Fibroblast of mammary gland (primary cell): ENCODE measurements at places on chromosomes 7 and 10.

GRCh38 chr10:67923551-67923950 is 39.1 kb downstream of the SIRT1 start:
- DNase-seq: peak; percentile 56

DNA sequence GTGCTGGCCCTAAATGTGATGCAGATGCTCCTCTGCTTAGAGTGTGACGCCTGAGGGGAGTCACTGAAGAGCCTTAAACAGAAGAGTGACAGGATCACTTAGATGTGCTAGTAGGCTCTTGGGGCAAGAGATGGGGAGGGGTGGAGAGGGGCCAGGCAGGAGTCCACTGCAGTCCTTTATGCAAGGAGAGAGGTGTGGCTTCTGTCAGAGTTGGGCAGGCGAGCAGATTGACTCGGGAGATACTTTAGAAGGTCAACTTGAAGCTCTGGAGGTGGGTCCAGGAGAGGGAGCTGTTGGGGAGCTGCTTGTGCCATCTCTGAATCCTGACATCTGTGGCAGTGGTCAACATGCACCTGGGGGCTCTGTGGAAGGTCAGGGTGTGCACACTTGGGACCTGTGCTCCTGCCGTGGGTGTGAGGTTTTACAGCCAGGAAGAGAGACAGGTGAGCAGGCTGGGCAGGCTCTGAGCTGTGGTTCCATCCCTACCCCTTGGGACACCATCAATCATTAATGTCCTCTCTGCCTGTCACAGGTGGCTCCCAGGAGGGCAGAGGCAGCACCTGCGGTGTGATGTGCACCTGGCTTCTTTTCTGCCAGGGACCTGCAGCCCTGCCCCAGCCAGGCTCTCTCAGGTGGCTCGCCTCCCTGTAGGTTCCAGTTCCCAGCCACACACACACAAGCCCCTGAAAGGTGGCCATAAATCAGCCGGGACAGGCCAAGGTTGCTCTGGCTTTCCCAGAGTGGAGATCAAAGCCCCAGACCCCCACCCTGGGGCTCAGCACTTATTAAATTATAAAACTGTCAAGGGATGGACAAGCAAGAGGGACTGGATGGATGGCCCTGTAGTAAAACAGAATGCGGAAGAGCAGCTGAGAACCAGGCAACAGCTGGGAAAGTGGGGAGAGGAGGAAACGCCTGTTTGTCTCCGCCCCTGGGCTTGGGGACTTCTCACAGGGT is 14.0 kb downstream of the NEURL1 start:
- DNase-seq: no peak

DNA sequence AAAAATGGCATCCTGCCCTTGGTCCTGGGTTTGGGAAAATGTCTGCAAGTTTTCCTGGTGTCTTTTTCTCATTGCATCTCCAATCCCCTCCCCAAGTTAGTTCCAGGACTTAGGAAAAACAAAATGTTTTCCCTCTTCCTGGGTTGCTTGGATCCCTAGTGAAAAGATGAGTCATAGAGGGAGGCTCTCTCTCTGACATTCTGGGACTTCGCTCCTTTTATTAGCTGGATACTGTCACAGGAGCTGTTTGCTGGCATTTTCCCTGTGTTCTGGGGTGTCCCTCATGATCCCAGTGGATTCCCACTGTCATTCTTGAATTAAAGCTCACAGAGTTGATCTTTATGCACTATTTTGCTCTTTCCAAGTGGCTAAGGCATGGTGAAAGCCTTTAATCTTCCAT is 316.4 kb upstream of the MBL2 start:
- no peak for DNase-seq

- DNase-seq: no peak
Measured at GRCh38 chr7:42492920-42493319, 255.9 kb upstream of the GLI3 start.

GRCh38 chr7:21923658-21924057 is 22.0 kb downstream of the CDCA7L start:
- DNase-seq: no peak

DNA sequence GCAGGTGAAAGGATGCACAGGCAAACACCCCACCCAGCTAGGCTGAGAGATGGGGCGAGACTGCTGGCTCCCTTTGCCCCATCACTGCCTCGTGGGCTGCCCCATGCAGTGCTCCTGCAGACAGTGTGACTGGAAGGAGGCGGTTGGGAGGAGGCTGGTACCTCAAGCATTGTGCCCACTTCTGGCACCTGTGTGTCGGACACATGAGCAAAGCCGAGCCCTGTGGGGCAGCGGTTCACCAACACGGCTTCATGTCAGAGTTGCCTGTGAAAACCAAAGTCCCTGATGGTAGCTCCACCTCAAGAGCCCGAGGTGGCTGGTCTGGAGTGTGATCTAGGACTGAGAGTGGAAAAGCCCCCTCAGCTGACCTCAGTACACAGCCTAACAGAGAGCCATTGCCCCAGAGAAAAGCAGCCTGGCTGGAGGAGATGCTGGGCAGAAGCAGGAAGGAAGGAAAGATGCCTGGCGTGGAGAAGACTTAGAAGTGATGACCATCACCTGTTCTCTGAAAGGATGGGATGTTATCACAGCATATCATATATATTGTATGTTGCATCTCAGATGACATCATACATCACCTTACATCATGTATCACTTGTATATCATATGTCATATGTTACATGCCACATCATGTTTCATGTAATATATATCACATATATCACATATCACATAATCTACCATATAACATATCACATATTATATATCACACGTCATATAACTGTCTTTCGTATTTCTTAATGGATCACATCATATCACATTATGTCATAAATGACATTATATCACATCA is 75.6 kb downstream of the ADCY1 start:
- no peak for DNase-seq

GRCh38 chr7:102028206-102028826 is 210.9 kb downstream of the CUX1 start:
- DNase-seq: no peak

DNA sequence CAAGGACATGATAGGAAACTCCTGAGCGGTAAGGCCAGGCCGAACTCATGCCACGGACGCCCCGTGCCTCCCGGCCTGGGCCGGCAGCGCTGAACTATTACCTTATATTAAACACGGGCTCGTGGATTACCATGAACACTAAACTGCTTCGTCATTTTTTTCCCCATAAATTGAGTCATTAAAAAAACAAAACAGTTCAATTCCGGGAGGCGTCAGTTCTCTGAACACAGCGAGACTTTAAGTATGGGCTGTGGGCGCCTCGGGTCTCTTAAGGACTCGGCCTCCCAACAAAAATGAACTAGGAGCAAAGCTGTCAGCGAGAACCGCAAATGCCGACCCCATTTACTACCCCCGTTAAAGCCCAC is 519 bp downstream of the PITRM1 start:
- peak; percentile 82 for DNase-seq

- no peak for DNase-seq
Measured at GRCh38 chr7:102221961-102222360, 64.7 kb upstream of the SH2B2 start.

GRCh38 chr10:94680544-94680943 is 3.0 kb upstream of the CYP2C18 start:
- DNase-seq: peak; percentile 0

DNA sequence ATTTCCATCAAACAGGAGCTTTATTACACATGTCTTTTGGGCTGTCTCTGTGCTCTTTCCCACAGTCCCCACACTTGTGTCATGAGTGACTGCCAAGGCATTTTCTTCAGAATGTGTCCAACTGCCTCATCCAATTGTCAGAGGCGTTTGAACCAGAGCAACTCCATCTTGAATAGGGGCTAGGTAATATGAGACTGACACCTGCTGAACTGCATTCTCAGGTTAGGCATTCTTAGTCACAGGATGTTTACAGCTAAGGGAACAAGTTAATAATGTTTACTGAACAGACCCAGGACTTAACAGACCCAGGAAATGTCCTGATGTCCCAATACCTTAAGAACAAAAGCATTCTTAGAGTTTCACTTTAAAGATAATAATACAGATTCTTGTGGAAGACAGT is 595.5 kb downstream of the REEP3 start:
- DNase-seq: no peak

DNA sequence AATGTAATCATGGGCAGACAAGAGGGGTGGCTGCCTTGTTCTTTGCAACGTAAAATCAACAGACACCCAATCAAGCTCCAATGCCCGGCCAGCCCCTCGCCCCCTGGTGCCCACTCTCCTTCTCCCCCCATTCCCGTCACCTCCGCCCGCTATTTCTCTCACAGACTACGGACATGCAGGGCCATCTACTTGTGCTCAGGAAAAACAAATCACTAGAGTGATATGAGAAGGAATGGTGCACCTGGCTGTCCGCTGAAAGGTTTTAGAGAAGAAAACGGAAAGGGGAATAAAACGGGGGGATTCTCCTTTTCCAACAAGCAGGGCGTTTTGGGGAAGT is 396 bp downstream of the GRM8 start:
- DNase-seq: no peak

GRCh38 chr7:40003597-40003996 is 53.5 kb downstream of the CDK13 start:
- DNase-seq: no peak

DNA sequence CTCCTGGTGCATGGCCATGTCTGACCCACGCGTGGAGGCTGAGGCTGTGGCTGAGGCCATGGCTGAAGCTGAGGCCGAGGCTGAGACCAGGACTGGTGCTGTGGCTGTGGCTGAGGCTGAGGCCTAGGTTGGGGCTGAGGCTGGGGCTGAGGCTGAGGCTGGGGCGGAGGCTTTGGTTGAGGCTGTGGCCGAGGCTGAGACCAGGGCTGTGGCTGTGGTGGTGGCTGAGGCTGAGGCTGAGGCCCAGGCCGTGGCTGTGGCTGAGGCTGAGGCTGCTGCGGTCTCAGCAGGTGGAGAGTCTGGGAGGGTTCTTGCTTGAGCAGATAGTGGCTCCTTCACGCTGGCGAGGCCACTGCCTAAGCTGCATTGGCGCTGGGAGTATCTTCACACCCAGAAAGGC is 76.4 kb downstream of the WDR37 start:
- DNase-seq: no peak

DNA sequence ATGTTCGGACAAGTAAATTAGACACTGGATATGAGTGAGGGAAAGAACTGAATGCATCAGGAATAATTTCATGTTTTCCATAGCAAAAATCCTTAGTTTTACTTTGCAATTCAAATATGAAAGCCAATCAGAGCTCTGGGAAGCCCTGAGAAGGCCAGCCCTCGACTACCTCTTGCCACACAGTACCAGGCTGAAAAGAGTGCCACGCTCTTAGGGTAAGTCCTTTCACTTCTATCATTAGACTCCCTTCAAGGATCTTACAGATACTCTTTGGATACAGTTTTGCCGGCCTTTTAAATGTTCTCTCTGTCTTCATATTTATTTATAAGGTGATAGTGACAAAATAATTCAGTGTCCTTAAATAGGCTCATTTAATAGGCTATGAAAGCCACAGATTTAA is 1.9 kb downstream of the COBL start:
- DNase-seq: no peak

DNA sequence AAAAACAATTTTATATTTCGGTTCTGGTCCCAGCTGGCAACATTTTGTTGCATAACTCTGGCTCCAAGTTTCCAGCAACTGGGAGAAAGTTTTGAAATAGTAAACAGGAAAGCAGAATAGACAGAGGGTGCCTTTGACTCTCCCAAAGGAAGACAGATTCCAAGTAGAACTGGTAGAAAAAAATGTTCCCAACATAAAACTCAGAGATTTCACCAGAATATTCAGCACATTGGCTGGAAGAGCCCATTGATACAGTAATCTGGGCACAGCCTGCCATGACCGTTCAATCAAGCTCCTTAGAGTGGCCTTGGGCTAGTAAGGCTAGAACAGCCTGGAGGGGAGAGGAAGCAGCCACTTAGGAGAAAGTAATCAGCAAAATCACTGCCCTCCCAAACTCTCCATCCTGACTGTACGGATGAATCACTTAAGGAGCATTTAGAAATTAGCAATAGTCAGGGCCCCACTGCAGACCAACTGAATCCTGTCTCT is 120.4 kb downstream of the CUBN start:
- DNase-seq: peak; percentile 86

DNA sequence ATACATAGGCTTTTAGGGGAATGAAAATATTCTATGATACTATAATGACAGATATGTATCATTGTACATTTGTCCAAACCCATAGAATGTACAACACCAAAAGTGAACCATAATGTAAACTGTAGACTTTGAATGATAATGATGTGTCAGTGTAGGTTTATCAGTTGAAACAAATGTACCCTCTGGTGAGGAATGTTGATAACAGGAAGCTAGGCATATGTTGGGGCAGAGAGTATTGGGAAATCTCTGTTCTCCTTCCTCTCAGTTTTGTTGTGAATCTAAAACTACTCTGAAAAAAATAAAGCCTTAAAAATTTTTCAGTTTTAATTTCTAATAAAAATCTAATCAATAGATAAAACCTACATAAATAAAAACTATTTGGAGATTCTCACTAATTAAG is 36.9 kb downstream of the C1GALT1 start:
- peak; percentile 10 for DNase-seq

DNA sequence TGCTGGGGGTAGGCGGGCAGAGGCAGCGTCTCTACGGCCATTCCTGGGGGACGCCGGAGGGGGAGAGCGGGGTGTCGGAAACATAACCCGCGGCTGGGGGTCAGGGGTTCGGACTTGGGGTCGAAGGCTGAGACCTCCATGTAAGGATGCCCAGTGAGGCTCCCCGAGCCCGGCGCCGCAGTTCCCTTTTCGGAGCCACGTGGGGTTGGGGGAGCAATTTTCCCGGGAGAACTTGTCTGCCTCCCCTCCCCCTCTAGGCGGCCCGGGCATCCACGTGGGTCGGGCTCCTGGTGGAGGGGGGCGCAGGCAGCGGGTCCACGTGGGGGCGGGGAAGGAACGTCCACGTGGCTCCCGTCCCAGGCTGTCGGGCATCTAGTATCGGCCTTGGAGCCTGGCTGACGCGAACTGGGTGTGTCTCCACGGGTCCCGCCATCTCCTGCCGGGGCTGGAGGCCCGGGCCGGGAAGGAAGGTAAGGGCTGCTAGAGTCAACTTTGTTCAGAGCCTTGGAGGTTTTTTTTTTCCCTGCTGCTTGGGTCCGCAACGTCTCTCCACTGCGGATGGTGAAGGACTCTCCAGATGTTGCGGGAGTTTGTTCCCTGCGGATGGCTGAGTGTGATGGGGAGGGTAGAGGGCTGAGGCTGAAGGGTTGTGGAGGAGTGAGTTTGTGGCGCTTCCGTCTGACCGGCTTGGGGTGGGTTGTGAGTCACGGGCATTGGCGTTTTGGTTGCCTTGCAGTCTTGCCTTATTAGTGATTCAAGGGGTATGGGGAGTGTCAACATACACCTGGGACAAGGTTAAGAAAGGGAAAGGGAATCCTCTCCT is 744 bp downstream of the PPRC1 start:
- DNase-seq: peak; percentile 74

- DNase-seq: peak; percentile 43
Measured at GRCh38 chr10:101217450-101218281, 11.6 kb downstream of the LBX1 start.

GRCh38 chr10:119352042-119352441 is 144.7 kb downstream of the GRK5 start:
- no peak for DNase-seq

DNA sequence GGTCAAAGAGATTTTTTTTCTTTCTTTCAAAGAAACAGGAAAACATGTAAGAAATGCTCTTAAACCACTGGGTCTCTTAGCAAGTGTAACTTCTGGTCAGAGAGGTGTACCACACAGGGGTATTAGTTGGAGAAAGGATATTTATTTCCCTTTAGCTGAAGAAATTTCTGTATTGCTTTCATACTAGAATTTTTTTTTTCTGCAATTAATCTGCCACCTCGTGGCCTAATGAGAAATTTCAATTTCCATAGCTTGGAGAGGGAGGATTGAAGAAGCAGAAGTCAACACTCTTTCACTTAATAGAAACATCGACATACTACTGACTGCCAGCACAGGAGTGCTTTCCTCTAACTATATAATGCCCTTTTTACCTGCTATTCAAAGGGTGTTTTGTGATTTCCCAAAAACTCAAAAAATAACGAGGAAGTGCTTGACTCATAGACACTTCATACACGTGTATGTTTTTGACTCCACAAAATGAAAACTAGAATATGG is 177.6 kb upstream of the NAMPT start:
- peak; percentile 55 for DNase-seq
